ENCODE measurements at places on chromosomes 7 and 10.

DNA sequence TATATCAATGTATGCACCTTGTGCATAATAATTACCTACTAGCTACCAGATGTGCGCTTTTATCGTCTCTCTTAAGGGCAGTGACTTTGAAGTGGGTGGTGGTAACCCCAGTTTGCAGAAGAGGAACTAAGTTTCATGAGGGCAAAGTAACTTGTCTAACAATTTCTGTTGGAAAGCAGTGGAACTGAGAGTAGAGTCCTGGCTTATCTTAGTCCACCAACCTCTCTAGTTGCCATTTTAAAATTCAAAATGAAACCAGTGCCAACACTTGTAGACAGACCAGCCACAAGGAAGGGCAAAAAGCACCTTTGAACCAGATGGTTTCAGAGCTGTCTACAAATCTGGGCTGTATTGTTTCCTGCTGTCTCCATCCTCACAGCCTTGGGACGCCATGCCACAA, 32.0 kb upstream of the RBM20 start:
- DNase-seq = no peak

GRCh38 chr7:47132471-47132870, 449.4 kb downstream of the TNS3 start:
- no peak for DNase-seq

GRCh38 chr10:70552586-70552985, 50.0 kb downstream of the PRF1 start:
- DNase-seq = no peak

- DNase-seq = no peak
Measured at GRCh38 chr7:118129041-118129795, 54.7 kb upstream of the LSM8 start.

DNA sequence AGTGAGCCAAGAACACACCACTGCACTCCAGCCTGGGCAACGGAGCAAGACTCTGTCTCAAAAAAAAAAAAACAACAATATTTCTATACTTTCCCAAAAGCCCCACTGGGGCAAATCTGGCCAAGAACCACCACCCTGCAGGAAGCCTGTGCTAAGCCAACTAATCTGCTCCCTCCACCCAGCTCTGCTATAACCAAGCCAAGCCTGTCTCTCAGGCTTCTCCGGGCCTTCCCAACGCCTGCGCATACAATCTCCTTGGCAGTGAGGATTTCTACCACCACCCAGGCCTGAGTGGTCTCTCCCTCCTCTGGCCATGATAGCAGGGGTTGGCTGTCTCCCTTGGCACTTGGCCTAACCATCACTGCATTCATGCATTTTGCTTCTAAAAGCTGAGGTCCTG, 14.2 kb downstream of the DDX56 start:
- DNase-seq = no peak

GRCh38 chr10:114266521-114266920, 27.5 kb downstream of the VWA2 start:
- DNase-seq = no peak

GRCh38 chr10:13099144-13099665, 758 bp upstream of the OPTN start:
- peak; percentile 64 for DNase-seq

DNA sequence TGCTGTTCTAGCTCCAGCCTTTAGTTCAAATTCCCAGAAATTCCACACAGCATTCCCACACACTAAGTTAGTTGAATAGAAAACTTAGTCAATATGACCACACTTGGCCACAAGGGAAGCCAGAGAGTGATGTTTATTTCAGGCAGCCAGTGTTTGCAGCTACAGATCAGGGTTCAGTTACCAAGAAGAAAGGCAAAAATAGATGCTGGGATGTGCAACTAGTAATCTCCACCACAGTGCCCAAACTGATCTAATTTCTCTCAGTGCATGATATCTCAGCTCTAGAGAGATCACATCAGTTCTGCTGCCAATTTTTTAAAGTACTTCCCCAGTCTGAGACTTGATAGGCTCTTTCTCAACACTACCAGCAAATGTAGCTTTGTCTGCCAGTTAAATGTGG, 17.6 kb downstream of the SLF2 start:
- peak; percentile 19 for DNase-seq

- DNase-seq = no peak
Measured at GRCh38 chr10:18959369-18959768, 89.2 kb upstream of the MALRD1 start.

DNA sequence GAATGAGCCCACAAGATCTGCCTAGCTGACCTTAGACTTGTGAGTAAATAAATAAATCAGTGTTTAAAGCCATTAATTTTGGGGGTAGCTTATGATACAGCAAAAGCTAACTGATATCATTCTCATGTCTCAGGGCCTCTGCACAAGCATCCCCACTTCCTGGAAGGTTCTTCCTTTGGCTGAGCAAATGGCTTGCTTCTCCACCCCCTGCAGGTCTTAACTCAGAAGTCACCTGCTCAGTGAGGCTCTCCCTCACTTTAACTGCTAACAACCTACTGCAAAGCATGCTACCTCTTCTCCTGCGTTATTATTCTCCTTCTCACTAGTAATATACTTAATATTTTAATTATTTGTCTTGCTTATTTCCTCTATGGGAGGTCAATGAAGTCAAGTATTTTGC, 167.3 kb downstream of the TPK1 start:
- DNase-seq = no peak

GRCh38 chr7:27082171-27082570, 13.6 kb downstream of the HOXA1 start:
- DNase-seq = peak; percentile 42

- no peak for DNase-seq
Measured at GRCh38 chr7:110921595-110922151, 169.3 kb upstream of the LRRN3 start.

GRCh38 chr10:4086131-4086898, 301.3 kb upstream of the KLF6 start:
- DNase-seq = no peak

DNA sequence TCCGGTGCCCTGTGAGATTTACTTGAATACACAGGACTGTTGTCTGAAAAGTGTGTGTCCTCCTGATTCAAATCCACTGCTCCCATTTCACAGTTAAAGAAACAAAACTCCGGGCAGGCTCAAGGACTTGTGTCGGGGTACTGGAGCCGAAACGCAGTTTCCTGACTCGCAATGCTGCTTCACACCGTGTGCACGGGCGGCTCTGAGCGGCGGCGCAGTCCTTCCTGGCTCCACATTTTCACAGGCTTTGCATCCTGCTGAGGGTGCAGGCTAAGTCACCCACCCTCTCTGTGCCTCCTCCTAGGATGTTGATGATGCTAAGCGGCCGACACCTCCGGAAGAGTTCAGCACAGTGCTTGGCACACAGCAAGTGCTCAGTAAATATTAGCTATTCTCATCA, 65.4 kb downstream of the SLIT1 start:
- DNase-seq = no peak

DNA sequence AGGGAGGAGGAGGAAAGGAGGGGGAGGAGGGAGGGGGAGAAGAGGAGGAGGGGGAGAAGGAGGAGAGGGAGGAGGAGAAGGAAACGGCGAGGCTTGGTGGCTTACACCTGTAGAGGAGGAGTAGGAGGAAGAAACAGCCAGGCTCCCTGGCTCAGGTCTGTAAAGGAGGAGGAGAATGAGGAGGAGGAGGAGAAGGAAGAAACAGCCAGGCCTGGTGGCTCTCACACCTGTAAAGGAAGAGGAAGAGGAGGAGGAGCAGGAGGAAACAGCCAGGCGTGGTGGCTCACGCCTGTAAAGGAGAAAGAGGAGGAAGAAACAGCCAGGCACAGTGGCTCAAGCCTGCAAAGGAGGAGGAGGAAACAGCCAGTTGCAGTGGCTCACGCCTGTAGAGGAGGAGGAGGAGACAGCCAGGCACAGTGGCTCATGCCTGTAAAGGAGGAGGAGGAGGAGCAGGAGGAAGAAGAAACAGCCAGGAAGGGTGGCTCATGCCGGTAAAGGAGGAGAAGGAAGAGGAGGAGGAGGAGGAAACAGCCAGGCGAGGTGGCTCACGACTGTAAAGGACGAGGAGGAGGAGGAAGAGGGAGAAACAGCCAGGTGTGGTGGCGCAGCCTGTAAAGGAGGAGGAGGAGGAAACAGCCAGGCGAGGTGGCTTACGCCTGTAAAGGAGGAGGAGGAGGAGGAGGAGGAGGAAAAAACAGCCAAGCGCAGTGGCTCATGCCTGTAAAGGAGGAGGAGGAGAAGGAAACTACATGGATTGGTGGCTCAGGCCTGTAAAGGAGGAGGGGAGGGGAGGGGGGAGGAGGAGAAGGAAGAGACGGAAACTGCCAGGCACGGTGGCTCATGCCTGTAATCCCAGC, 14.9 kb upstream of the CRCP start:
- peak; percentile 96 for DNase-seq

DNA sequence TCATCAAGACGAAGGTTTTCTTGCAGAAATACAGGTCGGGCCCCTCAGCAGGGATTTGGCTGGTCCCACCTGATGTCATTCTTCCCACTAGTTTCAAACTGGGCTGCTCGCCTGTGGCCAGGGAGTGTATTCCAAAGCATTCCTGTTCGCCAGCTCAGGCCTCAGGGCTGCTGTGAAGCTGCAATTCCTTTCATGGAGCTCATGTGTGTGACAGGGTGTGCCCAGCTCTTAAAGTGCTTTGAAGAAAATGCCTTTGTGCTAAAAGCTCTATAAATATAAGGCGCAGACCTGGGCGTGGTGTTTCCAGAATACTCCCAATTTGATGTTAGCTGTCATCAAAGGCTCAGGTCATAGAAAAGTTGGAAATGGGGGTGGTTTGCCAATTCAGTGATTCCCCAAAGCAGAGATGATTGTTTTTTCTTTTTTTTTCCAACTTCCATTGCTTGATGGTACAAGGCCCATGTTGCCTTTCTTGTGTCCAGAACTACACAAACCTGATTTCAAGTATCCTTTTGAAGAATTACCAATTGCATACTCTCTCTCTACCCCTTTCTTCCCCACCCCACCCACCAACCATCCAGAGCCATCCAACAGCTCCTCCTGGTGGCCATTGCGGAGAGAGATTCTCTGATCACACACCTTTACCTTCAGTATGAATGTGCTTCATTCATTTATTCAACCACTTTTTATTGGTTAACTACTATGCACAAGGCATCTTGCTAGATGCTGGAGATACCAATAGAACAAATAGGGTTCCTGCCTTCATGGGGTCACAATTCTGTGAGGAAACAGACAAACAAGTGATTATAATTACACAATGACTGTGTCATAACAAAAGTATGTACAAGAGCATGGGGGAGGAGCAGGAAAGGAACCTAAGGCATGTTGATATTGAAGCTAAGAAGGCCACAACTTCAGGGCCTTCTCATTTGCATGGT, 297.3 kb upstream of the LYZL1 start:
- peak; percentile 50 for DNase-seq

DNA sequence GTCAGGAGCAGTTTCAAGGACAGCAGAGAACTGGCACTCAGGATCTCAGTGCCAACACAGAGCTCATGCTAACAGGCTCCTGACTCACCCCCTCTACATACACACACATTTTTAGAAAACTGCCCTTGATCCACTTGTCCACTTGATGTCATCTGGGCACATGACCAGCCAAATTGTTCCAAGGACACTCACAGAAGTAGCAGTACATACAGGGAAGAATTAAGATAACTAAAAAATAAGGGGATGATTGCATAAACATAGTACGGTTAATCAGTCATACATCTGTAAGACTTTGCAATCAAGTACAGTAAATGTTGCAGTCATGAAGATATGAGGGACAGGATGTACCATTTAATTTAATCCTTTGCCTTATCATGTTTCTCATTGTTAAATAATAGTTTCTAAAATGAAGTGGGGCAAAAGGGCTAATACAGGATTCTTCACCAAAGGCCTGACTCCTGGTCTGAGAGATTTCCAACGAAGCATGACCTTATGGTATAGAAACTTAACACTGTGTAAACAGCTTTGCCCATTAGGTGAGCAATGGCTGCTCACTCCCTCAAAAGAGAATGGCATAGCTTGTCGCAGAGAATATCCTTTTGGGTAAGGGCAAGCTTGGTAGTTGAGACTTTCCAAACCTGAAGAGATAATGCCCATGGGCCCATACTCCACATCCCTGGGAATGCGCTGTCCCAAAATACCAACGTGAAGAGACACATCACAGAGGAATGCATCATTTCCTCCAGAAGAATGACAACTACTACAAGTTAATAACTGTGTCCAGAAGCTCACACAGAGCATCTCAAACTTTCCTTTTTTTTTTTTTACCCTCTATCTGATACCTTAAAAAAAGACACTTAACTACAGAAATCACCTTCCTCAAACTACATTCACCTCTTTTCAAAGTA, 94.1 kb downstream of the ARMH3 start:
- no peak for DNase-seq

GRCh38 chr10:119205894-119206602, 1.3 kb upstream of the GRK5 start:
- peak; percentile 34 for DNase-seq

GRCh38 chr7:66859794-66860645, 61.0 kb upstream of the TMEM248 start:
- DNase-seq = no peak
